Stimulated activated CD4-positive, alpha-beta T cell treated with anti-CD3 and anti-CD28 coated beads, Interleukin-15, amount 100 ng/mL, for 1 hour (primary cell): ENCODE measurements at places on chromosomes 1 and 21.

DNA sequence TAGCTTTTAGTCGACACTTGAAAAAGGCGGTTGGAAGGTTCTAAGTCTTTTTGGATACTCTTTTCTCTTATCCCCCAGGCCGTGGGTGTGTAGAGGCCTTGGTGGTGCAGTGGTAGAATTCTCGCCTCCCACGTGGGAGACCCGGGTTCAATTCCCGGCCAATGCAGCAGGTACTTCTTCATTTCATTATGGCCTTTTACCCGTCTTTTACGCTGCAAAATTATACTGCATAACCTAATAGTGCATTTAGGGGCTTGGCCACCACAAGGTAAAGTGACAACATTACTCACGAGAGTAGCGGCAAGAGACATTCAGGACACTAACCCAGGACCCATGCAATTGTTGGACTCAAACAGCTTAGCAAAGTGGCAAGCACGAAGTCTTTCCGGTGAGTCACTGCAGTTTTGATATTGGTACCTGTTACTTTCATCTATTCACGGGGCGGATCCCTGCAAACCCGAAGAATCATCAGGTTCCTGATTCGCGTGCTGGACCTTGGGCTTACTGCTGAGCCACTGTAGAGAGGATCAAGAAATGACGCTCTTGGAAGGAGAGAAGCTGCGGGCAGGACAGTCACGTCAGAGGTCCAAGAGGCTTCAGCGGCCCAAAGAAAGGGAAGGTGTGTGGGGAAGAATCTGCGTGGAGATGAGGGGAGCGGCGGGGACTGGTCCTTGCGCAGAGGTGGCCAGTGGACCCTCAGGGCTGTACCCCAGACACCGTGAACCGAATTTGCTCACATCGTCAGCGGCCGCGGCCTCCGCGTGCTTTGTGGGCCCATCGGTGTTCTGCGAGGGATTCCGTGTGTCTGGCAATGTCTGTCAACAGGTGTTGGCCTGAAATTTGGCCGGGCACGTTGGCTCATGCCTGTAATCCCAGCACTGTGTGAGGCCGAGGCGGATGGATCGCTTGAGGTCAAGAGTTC is 12.9 kb upstream of the RNU1-4 start:
- no peak for DNase-seq

GRCh38 chr1:206979379-206980043 is 9.3 kb upstream of the FCAMR start:
- no peak for DNase-seq

DNA sequence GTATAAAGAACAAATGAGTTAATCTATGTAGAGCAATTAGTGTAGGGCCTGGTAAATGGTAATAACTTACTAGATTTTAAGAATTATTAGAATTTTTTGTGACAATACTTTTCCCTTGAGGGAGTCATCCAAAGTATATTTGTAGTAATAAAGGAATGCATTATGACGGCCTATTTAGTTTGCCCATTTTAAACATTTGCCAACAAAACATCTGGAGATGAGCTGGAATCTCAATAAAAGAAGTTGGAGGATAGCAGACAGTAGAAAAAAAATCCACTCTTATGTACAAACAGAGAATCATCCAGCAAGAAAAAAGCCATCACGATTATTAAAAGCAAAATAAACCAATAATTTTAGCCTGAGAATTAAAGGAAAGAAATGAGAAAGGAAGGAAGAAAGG is 567.3 kb upstream of the ADAMTS5 start:
- no peak for DNase-seq

DNA sequence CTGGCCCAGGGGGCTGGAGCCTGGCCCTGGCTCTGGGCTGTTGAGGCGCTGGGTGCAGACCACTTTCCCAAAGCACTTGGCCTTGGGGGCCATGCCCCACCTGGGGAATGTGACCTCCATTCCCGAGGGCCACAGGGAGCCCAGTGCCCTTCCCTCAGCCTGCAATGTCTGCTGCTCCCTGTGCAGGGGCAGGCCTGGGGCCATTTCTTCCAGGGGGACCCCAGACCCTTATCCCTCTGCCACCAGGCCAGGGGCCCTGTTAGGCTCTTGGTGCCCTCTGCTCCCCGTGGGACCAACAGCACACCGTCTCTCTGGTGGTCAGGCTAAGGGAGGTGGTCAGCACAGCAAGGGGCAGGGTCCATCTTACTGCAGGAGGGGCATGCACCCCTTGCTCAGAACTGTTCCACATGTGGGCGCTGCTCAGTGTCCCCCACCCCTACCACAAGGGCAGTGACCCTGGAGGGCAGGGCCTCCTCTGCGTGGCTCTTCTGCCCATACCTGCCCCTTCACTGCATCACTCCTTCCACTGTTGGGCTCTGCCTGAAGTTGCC is 1.1 kb upstream of the TMEM52 start:
- no peak for DNase-seq

DNA sequence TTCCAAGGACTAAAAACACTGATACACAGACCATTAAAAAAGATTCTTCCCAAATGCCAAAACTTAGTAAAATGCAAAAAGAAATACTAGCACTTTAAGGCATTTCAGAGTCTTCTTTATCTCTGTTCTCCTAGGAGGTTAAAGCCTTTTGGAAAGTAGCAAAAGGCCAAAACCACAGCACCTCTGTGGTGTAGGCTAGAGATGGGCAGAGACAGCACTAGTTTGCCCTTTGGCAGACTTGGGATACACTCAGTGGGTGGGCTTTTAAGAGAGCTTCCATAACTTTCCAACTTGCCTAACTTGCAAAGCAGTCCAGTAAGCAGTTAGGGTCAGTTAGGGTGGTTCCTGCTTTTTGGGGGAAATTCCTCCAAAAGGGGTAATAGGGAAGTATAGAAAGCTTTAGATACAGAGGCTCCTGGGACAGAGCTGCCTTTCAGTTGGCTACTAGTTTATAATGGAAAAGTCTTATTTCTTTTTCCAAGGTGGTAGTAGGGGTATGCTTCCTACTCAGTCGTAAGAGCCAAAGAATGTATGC is 17.9 kb upstream of the PTCH2 start:
- no peak for DNase-seq

- no peak for DNase-seq
Observed at GRCh38 chr1:14506471-14507255, 91.8 kb upstream of the KAZN start.

DNA sequence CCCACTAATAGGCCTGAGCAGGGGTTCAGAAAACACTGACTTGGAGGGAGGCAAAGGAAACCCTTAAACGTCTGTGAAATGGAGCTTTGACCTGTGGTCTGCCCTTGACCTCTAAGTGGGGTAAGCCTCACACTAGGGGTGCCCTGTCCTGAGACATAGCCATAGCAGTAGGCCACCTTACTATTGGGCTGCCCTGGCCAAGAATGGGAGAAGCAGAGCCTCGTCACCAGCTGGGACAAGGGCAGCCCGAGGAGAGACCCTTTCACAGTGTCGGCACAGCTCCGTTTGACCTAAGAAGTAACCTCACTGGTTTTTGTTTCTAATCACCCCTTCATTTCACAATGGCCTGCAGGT is 26.4 kb upstream of the IFNAR2 start:
- DNase-seq: no peak

GRCh38 chr1:9419369-9420041 is 119.8 kb upstream of the SLC25A33 start:
- DNase-seq: no peak

DNA sequence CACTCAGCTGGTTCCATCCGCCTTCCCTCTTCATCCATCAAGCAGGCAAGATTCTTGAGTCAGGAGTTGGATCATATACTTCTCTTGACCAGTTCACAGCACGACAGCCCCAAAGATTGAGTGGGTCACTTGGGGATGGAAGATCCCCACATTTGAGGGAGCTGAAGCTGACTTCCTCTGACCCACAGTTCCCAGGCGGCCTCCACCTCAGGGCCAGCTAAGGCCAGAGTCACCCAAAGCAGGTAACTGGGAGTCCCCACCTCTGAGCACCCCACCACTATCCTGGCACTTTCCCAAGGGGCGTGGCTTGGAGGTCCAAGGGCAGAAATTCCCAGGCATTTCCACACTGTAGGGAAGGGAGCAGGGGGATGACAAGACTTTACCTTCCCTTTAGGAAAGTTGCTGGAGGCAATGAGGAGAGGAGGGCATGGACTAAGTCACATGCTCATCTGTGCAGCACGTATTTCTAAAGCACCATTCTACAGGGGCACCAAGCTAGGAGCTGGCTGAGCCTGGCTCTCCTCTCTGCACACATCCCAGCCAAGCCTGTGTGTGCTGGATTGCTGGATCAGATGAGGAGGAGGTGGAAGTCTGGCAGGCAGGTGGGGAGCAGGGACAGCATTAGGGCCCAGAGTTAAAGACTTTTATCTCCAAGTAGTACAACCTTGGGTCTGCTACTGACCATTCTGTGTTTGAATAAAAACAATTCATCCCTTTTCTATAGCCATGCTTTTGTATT is 1.3 kb upstream of the RD3 start:
- no peak for DNase-seq

DNA sequence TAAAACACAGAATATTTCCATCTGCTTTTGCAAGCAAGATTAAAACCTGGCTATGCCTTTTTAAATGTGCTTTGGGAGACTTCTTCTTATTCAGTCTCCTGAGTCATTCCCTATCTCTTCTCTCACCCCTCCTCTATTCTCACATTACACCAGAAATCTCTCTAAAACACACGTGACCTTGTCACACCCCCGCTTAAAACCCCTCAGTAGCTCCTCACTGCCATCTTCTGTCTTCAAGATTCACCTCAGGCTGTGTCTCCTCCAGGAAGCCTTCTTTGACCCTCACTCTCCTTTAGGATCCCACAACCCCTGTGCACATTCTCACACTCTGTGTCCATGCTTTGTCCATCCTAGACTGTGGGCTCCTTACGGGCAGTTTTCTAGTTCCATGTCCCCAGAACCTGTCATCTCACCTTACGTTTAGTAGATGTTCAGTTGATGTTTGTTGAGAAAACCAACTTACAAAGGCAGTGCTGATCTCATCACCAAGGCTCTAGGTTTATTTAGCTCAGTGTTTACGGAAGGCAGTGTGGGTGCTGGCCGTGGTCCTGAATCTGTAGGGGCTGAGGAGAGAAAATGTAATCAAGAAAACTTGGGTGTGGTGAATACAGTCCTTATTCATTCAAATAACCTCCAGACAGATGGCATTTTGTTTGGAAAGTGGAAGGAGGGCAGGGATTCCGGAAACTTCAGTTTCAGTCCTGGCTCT is 143.5 kb downstream of the DMRTA2 start:
- no peak for DNase-seq

GRCh38 chr1:29406814-29407213 is 170.5 kb downstream of the PTPRU start:
- DNase-seq: no peak

- DNase-seq: no peak
Observed at GRCh38 chr1:93776728-93777127, 95.1 kb upstream of the BCAR3 start.

DNA sequence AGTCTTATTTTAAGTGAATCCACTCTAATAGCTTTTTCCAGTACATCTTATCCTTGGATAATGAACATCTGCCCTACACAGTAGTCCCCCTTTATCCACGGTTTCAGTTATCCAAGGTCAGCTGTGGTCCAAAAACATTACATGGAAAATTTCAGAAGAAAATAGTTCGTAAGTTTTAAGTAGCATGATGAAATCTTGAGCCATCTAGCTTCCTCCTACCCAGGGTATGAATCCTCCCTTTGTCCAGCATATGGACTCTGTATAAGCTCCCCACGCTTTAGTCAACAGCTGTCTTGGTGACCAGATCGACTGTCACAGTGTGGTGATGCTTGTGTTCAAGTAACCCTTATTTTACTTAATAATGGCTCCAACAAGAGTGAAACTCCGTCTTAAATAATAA is 2.6 kb downstream of the GLRX2 start:
- no peak for DNase-seq

GRCh38 chr1:62904856-62905225 is 120.9 kb downstream of the ATG4C start:
- DNase-seq: no peak

- DNase-seq: no peak
Observed at GRCh38 chr1:154115180-154115579, 39.7 kb downstream of the NUP210L start.

- DNase-seq: no peak
Observed at GRCh38 chr1:110307239-110307974, 31.8 kb upstream of the RBM15 start.

- no peak for DNase-seq
Observed at GRCh38 chr1:34018285-34018684, 146.7 kb downstream of the CSMD2 start.

DNA sequence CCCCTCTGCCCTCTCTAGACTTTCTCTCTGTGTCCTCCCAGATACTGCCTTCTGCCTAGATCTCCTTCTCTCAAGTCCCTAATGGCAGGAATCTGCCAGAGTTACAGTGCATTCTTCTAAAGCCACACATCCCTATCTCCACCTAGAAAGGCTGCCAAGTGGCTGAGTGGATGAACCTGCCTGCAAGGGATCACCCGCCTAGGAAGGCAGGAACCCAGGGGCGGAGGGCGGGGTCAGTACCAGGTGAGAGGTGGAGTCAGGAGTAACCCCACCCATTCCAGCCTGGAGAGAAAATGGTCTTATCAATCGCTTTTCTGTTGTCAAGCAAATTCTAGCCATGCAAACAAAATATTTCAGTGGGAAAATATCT is 60.8 kb downstream of the BCAR3 start:
- DNase-seq: no peak

DNA sequence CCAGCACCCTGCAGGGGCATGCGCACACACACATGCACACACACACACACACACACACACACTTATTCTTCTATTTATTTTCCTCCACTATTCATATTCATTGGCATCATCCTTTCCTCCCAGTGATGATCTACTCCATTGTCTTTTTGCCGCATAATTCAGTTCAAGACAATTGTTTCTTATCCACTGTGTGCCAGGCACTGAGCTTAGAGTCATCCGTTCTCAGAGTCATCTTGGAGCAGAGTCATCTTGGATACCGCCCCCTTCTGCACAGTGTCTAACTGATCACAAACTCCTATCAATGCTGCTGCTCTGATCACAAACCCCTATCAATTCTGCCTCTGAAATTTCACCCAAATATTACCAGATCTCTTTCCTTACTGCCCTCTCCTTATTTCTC is 102.8 kb upstream of the PROX1 start:
- no peak for DNase-seq

GRCh38 chr1:116226017-116226416 is 114.8 kb downstream of the MAB21L3 start:
- DNase-seq: no peak

DNA sequence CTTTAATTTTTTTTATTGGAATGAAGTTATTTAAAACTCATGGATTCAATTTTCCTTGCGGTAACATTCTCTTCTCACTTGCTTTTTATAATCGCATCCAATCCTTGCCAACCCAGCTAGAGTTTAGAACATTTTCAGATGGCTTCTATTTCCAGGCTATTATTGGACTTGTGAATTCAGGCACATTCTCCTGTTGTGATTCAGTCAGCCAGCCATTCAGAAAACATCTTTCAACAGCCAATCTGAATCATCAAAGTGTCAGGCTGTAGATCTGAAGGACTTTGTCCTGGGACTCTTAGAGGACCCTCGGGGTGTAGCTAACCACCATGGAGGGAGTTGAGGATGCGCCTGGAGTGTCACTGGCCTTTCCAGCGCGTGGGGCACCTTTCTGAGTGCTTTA is 92.4 kb downstream of the PRDM2 start:
- no peak for DNase-seq
